Left renal pelvis (tissue), 4 donors: ENCODE measurements at places on chromosomes 7 and 10.

DNA sequence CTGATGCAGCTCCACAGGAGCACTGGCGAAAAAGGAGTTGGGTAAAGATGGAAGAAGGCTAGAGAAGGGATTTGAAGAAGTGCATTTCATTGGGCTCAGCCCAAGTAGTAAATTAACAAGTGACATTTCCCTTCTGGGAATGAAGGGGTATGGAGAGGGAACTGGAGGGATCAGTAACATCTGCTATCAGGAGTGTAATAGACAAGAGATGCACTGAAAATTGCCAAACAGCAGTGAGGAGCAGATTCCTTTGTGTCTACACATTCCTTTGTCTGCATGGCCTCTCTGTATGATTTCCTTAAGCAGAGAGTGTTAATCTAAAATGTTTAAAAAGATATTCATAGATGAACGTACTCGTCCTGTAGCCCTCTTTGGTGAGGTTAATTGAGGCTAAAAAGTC is 148.2 kb upstream of the FERD3L start:
- DNase-seq = no peak

- DNase-seq = no peak
Observed at GRCh38 chr10:123838596-123839310, 52.9 kb downstream of the CPXM2 start.

- DNase-seq = no peak
Observed at GRCh38 chr7:116235380-116235779, 25.0 kb downstream of the TES start.

DNA sequence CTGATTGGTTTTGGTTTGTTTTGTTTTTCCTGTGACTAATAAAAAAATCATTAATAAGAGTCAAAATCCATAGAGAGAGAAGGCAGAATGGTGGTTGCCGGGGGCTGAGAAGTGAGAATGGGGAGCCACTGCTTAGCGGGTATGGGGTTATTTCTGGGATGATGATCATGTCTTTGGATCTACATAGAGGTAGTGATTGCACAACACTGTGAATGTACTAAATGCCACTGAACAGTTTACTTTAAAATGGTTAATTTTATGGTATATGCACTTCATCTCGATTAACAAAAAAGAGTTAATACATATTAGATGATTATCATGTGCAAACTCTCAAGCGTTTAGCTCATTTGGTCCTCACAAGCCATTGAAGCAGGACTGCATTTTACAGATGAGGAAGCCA is 342.9 kb downstream of the ELMO1 start:
- DNase-seq = no peak

DNA sequence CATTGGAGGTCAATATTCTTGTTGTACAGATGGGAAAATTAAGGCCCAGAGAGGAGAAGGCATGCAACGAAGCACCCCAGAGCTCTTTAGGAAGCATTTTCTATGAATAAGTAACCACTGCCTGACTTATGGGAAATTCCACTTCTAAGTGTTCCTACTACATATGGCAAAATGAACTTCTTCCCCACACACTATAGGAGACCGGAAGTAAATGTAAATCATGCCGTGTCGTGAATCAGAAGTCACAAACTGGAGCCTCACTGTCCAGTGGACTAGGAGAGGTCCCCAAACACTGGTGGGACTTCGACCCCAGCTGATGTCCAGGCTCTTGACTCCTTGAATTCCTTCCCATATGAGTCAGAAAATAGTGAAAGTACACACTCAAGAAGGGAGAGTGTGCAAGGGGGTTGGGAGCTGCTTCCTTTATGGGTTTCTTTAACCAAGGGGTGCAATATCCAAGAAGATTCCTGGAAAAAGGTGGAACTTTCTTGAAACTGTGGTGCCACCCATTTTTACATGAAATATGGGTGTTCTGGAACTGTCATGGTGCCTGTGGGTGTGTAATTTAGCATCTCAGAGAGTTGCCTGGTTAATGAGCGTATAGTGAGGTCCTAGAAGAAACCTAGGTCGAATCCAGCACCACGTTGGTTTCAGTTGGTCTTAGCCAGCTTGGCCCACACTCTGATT is 6.7 kb downstream of the RASSF4 start:
- no peak for DNase-seq

- no peak for DNase-seq
Observed at GRCh38 chr7:47354071-47354470, 227.8 kb downstream of the TNS3 start.

DNA sequence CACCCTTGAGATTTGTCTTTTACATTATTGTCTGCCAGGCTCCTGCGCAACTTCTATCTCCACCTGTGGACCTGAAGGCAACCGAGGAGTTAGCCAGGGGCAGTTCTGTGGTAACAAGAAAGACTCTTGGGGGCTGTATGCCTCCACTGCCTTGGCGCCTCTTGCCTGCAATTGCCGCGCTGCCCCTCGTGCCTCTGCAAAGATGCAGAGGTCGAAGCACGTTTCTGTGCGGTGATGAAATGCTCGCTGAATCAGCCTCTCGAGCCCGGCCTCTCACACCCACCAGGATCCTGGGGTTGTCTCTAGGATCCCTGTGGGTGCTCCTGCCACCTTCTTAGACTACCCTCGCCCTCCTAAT is 486 bp upstream of the LHFPL3 start:
- no peak for DNase-seq

GRCh38 chr10:133009218-133009950 is 67.0 kb upstream of the CFAP46 start:
- DNase-seq = no peak

DNA sequence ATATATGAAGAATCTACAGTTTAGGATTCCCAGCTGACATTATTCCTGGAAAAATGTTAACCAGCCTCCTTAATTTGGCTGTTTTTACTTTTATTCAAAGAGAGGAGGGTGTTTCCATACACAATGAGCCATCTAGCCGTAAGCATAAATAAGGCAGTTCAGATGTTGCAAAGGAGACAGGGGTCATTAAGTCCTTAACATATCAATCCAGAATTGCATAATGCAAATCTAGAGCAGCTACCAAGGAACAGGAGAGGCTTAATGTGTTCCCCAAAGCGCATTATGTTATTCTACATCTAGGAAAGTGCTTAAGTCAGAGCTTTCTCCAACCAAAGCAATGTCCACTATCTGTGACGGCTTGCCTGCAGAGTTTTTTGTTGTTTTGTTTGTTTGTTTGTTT is 32.4 kb upstream of the TCF7L2 start:
- DNase-seq = no peak

DNA sequence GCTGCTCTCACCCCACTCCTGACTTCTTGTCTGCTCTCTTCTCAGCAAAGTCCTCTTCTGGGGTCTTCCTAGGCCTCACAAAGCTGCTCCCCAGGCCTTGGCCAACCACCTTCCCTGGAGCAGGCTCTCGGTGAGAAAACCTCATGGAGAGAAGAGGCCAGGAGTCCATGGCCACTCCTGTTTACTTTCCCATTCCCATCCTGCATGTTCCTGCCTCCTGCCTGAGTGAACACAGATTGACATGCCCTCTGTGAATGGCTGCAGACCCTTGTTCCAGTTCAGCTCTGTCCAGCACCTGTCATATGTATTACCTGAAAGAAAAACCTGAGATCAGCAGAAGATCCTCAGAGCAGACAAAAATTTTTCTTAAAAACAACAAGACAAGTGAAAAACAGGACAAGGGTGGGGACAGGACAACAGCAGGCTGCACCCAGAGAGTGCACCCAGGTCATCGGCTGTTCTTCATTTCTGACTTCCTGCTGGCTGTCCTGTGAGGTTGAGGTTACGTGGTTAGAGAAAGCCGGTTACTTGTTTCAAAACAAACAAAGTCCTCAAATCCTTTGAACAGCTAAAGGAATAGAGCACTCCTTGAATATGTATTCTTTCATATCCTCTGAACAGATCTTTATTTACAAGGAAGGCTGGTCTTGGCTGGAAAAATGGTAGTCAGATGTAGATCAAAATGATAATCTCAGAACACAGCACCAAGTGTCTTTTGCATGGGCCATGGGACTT is 34.0 kb upstream of the DLD start:
- DNase-seq = no peak

DNA sequence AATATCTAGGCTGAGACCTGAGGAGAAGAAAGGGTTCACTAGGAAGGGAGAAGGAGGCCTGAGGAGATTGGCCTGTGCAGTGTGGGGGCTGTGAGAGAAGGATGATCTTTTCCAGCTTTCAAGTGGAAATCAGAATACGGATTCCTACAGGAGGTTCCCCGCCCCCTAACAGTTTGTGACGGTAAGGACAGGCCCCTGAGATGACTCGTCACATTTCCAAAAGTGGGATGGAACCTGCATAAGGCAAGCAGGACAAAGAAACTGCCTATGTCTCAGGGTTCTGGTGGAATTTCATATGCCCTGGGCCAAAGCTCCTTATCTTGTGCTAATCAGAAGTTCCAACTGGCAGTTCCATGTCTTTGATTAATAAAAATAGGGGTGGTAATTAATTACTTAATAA is 275.6 kb downstream of the SNX10 start:
- no peak for DNase-seq

DNA sequence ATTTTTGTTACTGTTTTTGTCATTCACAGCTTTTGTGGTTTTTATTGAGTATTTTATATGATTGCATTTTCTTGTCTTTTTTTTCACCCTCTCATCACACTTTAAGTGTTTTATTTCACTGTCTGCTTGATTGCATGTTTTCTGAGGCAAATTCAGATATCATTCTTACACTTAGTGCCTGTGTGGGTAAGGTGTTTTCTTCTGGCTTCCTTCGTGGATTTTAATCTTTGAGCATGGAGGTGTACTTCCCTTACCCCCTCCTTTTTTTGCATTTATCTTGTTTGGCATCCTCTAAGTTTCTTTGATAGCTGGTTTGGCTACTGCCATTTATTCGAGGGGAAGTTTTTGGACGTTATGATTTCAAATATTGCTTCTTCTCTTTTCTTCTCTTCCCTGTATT is 127.9 kb downstream of the MLLT10 start:
- no peak for DNase-seq

- DNase-seq = no peak
Observed at GRCh38 chr10:125231813-125232475, 71.6 kb upstream of the CTBP2 start.

GRCh38 chr10:21614000-21614399 is 80.0 kb downstream of the MLLT10 start:
- no peak for DNase-seq

- DNase-seq = no peak
Observed at GRCh38 chr10:69486922-69487730, 35.9 kb downstream of the TSPAN15 start.

DNA sequence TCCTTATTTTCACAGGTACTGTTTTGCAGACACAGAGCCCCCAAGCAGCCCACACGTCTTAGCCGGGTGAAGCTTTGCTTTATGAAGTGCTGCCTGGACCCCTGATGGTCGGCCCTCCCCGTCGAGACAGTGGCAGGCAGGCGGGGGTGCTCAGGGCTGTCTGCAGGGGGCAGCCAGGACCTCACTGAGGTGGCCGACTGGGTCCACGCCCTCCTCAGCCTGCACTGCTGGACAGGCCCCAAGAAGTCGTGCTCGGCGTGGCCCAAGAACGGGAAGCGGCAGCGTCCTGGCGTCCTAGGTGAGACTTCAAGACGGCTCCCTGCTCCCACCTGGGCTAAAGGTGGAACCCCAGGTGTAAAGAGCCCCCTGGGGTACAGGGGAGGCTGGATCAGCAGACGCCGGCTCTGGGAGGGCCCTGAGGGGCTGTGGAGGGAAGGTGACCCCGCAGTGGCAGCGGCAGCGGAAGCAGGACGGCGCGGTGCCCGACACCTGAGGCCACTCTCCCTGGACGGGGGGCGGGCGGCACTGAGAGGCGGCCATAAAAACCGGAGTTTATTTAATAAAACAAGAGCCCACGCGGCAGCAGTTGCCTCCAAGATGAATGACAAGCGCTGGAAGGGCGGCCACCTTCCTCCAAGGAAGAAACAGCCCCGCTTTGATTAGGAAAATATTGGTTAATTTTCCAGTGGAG is 179.4 kb downstream of the ELFN1 start:
- DNase-seq = no peak

DNA sequence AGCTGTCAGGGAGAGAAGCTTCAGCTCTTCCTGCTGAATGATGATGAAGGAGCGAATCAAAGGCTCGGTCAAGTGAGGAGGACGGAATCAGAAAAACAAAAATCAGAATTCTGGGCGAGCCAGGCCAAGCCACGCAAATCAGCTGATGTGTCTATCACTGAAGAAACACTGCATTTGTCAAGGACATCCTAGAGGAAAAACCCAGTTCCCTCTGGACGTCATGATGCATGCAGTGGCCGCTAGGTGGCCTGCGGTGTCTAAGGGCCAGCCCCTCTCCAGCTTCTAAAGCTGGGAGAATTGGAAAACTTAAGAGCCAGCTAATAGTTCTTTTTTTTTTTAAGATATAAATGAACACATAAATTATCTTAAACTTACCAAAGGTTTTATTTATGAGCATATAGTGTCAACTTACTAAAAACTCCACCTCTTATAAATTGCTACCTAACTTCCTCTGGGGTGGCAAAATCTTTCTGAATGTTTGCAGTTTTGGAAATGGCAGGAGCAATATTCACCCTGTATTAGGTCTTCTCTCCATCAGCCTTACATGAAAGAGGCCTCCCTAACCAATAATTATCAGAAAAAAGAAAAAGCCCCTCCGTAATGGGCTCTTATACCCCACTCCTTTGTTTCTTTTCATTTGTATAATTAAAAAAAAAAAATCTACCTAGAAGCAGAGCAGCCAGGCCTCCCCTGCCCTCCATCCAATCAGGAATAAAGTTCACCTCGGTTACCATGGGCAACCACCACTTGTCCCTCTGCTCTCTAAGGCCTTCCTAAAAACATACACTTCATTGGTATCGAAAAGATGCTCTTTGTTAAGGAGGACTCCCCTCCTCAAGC is 186.8 kb downstream of the USP6NL start:
- DNase-seq = no peak

DNA sequence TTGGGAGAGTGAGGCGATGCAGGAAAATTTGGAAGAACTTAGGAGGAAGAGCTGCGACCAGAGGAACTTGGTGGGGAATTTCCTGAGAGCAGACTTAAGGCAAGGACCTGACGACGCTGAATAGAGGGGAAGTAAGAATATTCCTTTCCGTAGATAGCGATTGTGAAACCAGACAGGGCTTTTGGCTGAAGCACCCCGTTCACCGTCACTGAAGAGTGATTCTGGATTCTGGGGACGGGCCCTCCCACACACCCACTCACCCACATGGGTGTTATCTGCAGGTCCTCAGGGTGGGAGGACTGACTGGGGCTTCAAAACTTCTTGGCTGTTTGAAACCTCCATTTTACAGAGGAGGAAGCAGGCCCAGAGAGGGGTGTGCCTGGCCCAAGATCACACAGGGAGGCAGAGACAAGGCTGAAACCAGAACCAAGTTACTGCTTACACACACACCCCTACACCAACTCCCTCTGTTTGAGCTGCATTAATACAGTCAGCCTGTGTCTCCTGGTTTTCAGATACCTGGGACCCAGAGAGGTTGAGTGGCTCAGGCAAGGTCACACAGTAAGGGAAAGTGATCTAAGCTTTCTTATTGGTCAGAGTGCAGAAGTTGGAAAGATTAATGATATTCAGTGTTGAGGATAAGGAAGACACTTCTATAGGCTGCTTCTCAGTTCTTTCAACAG is 37.2 kb upstream of the CDH23 start:
- DNase-seq = no peak

- DNase-seq = no peak
Observed at GRCh38 chr7:136937436-136937835, 69.0 kb downstream of the CHRM2 start.
